Stomach (tissue), 19 donors: ENCODE measurements at places on chromosomes 12 and 14. TPM values are rescaled to one million over a fixed set of nuclear protein-coding genes. Genes with fewer than 3 reads are reported as not detected.

DNA sequence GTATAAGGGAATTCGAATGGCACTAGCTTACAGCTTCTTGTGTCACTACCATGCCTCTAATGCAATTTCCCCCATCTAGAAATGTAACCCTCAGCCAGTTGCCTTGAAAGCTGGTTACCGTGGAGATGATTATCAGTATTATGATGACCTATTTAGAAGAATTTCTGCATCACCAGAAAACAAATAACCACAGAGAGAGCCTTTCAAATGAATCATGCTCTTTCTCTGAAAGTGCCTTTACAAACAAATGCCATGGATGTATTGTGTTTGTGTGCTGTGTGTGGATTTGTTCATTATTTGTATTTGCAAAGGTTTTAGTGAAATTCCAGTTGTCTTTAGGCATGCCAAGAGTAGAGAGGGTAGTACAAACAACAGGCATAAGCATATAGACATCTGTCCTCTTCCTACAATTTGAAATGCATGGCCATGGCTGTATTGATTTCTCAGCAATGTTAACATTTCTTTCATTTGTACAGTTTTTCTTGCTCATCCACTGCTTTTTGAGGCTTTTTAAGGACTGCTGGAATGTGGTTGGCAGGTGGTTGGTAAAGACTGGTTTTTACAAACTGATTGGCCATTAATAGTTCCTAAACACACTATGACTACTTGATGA, 266.5 kb downstream of the PAWR start:
- DNase-seq = no peak

DNA sequence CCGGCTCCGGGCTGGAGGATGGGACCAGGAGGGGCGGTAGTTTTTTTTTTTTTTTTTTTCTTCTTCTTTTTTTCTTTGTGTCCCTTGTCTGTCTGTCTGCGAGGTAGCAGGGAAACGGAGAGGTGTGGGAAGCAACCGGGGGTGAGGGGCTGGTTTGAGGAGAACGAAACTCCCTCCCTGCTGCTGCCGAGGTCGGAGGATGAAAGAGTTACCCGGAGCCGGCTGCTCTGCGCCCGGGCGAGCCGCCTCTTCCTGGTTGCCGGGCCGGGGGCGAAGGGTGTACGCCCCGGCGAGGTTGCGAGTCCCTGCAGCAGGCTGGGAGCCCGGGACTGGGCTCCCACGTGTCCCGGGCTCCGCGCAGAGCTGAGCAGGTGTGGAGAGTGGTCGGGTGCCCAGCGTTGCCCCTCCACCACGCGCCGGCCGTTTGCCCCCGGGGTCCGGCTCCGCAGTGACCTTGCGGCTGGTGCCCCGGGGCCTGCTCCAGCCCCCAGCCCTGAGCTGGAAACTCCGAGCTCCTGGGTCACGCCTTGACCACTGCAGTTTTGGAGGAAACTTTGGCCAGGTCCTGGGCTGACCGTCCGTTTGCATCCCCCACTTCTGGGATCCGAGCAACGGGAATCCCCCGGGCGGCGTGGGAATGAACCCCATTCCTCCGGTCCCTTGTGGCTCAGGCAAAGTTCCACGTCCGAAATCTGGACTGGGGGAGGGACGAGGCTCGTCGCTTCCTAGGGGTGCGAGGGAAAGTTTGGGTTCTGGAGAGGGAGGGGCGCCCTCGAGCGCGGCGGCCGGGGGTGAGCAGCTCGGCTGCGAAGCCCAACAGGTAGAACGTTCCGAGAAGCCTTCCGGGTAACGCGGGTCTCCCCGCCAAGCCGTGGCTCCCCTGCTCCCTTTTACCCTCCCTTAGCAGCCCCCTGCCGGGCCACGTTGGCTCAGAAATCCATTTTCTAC, 1.3 kb downstream of the CHST11 start:
- peak; percentile 70 for DNase-seq

- DNase-seq = no peak
These were observed 126.7 kb downstream of the PRKD1 start for GRCh38 chr14:29800961-29801360.

DNA sequence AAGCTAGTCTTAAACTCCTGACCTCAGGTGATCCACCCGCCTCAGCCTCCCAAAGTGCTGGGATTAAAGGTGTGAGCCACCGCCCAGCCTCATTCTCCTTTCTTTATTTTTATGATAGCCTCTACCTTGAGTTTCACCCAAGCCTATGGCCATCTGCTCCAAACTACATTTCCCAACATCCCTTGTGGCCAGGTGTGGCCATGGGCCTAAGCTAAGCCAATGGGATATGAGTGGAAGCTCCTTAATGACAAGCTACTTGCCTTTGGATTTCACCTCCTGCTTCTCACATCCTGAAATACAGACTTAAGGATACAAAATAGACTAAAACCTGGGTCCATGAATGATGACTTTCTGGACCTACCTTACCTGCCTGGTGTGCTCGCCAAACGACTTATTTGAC, 46.2 kb downstream of the DPF3 start:
- no peak for DNase-seq

- DNase-seq = no peak
These were observed 72.0 kb downstream of the NCOR2 start for GRCh38 chr12:124495194-124495983.

DNA sequence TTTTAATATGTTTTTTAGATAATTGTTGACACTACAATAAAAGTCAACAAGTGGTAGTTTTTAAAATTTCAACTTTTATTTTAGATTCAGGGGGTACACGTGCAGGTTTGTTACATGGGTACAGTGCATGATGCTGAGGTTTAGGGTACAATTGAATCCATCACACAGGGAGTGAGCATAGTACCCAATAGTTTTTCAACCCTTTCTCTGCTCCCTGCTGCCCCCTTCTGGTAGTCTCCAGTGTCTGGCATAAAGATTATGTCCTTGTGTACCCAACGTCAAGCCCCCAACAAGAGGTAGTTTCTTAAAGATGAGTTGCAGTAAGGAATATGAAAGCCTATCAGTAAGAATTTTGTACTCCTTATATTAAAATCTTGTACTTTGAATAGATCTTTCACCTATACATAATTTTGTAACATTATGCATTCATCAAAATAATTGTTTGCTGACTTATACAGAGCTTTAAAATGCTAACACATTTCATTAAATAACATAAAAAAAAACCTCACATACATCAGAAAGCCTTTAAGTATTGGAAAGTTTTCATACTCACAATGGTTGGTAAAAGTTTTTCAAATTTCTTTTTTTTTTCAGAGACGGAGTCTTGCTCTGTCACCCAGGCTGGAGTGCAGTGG, 5.4 kb upstream of the RALGAPA1 start:
- DNase-seq = peak; percentile 73

- DNase-seq = no peak
These were observed 6.4 kb upstream of the TMED10 start for GRCh38 chr14:75182821-75183220.

DNA sequence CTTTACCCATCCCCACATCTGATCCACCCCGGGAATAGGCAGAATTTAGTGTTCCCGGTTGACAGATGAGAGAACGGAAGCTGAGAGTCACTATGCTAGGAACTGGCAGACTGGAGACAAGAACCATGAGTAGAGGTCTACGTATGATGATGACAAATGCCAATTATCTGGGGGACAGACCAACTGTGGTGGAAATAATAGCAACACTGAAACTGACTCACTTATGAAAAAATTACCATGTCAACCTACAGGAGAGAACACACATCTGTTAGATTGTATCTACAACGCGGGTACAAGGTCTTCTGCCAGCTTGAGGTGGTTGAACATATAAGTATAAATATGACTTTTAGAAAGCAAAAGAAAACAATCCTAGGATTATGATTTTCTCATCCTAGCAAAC, 15.4 kb upstream of the SELPLG start:
- DNase-seq = no peak

GRCh38 chr12:56668197-56668457, 20.0 kb downstream of the PTGES3 start:
- no peak for DNase-seq

DNA sequence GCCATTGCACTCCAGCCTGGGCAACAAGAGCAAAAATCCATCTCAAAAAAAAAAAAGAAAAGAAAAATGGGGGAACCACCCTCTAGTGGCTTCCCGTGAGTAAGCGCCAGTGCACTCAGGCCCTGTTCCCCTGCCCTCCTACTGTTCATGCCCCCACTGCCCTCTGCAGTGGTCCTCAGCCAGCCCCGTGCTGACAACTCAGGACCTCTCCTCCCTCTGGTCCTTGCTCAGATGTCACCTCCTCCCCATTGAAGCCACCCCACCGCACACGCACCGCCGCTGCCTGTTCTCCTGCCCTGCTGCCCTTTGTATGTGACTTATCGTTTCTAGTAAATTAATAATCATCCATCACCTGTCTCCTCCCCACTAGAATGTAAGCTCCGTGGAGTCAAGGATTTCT, 58.8 kb upstream of the DYNC1H1 start:
- no peak for DNase-seq

Gene PTGER2
- total RNA-seq = 20.4 TPM

Gene YY1
- 33.0 TPM for total RNA-seq
